Inflammatory macrophage treated with lipopolysaccharide for 4 hours (primary cell): ENCODE measurements at places on chromosomes 1 and 21.

DNA sequence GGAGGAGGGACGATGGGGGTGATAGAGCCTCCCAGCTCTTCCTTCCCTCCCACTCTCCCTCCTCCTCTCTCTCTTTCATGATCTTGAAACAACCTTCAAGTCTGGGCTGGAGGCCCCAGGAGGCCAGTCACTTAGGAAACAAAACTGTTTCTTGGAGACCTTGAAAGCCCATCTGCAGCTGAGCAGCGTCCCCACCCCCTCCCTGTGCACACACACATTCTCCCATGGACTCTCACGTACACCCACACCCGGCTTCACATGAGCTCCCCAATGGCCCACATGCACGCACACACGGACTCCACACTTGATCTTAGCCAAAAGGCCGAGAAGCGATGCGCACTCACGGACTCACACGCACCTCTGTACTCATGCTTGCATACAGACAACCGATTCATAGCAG is 3.2 kb upstream of the ATP1A2 start:
- no peak for DNase-seq

DNA sequence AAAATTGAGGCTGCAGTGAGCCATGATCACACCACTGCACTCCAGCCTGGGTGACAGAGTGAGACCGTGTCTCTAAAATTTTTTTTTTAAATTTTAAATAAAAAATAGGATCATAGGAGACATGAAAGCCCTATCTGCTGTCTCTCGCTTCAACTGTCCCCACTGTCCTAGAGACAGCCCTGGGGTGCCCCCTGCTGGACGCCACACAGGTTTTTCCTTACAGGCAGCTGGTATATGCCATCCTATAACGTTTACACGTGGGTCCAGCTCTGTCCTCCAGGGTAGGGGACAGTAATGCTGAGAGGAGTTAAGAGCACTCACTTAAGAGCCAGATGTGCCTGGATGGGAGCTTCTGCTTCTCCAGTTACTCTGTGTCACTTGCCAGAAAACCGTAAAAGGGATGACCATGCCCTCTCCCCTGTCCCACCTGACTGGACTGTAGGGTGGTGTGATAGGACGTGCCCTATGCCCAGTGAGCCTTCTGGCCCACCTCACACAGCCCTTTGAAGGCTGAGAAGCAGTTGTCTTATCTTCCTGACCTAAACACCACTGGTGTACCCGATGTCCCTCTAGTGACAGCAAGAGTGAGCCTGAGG is 8.5 kb downstream of the FBXO2 start:
- DNase-seq: peak; percentile 74

DNA sequence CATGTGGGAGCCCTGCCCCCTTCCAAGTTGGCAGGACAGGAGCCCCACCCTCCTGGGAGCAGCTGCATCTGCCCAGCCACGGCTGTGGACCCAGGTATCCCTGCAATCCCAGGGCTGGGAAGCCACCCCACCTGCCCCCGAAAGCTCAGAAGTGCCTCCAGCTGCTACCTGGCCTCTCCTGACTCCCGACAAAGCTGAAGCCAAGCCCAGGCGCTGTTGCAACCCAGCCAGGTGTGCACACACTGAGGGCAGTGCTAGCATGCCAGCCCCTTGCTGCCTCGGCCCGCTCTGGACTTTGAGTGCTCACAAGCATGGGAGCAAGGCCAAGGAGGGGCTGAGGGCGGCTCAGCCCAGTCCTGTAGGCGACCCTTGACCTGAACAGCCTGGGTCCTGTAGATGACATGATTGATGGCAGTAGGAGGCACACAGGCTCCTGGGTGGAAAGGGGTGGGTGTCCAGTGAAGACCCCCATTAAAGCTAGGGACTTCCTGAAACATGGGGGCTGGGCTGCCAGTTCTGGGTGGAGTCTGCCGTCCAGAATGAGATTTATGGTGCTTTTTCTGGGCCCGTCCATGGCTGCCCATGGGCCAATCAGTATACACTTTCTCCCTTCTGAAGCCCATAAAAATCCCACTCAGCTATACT is 2.8 kb upstream of the SSU72 start:
- no peak for DNase-seq

- no peak for DNase-seq
Observed at GRCh38 chr1:118363396-118363795, 178.4 kb upstream of the SPAG17 start.

DNA sequence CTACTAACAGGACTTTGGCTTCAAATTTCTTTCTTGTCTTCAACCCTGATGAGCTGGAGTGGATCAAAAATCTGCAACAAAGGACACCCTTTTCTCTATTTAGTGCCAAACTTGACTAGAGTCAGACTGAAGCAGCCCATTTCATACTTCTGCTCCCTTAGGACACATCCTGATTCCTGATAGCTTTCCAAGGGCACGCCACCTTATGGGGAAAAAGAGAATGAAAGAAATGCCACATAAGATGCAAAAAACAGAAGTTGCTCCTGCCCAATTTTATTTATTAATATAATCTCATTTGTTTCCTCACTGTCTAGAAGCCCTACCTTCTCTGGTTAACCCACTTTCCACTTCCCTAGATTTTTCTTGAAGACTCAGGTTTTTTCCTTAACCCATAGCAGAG is 72.7 kb upstream of the NBPF4 start:
- DNase-seq: no peak

DNA sequence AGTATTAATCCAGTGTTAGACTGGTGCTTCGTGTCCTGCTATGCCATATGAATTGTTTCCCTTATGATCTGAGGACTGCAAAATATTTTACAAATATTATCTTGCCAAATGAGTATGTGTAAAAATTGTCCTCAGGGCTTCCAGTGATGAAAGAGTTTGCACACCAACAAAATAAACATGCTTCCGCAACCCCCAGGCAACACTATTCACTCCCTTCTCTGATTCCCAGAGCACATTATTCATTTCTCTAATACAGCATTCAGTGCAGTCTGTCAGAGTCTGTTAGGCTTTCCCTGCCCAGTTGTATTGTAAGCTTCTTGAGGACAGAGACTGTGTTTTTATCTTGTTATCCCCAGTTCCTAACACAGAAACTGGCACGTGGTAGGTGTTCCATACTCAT is 409.9 kb upstream of the C1orf87 start:
- no peak for DNase-seq
